GM12892 (cell line): ENCODE measurements at places on chromosomes 12 and 14.

DNA sequence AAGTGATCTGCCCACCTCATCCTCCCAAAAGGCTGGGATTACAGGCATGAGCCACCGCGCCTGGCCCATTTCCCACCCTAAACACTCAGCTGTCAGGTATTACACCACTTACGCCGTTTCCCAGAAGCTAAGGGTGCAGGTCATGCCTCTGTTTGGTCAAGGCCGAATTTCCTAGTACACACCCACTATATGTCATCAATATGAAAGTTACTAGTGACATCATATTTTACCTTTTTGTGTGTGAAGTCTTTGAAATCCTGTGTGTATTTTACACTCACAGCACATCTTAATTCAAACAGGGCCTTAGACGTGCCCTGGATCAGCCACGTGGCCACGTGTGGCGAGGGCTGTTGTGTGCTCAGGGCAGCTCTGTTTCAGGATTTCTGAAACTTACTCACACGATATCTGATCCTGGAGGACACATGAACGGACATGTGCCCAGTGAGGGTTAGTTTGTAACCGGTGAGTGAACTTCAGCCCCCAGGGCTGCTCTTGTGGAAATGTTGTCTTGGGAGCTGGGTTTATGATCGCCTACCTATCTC is 51.8 kb downstream of the GLT1D1 start:
- no peak for DNase-seq

DNA sequence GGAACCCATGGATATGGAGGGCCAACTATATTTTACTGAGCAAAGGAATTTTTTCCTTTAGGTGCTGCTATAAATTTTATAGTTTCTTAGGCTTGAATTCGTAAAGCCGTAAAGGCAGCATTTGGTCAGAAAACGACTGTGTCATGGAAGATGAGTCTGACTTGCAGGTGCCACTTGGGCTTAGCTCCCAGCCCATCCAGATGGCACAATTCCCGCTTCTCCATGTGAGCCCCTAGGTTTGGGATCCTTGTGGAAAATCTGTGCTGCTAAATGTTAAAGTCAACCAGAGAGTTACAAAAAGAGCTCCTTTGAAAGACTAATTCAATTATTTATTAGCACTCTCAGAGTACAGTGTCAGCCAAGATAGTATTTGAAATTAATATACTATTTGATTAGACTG is 120.1 kb upstream of the NPAS3 start:
- DNase-seq = no peak

- no peak for DNase-seq
These were observed 26.8 kb downstream of the AMN start for GRCh38 chr14:102949062-102949800.

DNA sequence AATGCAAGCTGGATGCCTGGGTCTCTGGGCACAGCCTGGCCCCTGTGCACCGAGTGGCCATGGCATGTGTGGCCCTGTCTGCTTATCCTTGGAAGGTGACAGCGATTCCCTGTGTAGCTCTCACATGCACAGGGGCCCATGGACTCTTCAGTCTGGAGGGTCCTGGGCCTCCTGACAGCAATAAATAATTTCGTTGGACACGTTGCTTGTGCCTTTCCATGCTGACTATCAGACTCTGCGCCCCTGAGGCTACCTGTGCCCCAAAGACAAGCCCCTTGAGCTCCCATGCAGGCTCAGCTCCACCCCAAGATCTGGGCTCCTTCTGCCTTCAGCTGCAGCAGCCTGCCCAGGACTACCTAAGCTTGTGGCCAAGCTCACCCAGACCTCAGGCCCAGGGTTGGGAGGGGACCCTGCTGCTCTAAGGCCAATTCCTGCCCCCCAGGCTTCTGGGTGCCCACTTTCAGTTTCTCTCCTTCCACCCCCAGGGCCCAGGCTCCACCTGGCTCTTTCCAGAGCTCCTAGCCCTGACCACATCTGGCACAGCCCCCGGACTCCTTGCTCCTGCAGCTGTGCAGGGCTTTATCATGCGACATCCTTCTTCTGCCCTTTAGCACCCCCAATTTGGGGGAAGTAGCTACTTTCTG is 11.8 kb downstream of the SERPINA3 start:
- DNase-seq = no peak

DNA sequence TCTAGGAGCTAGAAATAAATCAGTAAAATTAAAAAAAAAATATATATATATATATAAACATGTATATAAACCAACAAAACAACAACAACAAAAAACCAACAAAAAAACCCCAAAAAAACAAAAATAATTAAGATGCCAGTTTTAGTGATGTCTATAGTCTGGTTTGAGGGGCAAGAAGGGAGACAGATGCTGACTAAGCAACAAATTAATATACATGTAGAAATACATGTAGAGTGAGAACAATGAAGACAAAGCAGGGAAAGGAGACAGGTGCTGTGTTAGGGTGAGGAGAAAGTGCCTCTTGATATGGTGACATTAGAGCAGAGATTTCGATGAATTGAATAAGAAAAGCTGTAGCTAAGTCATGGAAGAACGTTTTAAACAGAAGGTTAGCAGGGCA is 477.9 kb downstream of the APAF1 start:
- no peak for DNase-seq

- DNase-seq = no peak
These were observed 39.8 kb upstream of the PWP1 start for GRCh38 chr12:107645630-107646333.
